Cardiac septum (tissue), 1 donor: ENCODE measurements at places on chromosomes 11 and 22. TPM values are rescaled to one million over a fixed set of nuclear protein-coding genes. Genes with fewer than 3 reads are reported as not detected.
A peak's percentile ranks its signal among the peaks of the same experiment; 100 is the strongest.

- no peak for DNase-seq
Measured at GRCh38 chr11:28104425-28104824, 3.5 kb downstream of the KIF18A start.

- DNase-seq = no peak
Measured at GRCh38 chr22:31247726-31248125, 35.6 kb downstream of the LIMK2 start.

DNA sequence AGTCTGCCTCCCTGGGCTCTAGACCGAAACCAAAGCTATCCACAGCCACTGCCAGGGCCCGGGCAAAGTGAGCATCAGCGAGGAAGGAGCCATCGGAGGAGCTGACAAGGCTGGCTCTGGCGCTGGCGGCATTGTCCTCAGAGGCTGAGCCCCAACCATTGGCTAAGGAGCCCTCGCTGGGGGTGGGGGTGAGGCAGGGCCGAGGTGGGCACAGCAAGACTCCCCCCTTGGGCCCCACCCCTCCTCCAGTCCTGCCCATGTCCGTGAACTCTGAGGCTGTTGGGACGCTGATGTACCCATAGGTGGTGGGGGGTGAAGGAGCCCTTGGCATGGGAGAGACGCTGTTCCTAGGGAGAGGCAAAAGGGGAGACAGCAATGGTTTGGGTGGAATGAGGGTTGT is 11.2 kb downstream of the ROBO4 start:
- peak; percentile 63 for DNase-seq

GRCh38 chr11:125494974-125495725 is 915 bp downstream of the FEZ1 start:
- DNase-seq = peak; percentile 74

DNA sequence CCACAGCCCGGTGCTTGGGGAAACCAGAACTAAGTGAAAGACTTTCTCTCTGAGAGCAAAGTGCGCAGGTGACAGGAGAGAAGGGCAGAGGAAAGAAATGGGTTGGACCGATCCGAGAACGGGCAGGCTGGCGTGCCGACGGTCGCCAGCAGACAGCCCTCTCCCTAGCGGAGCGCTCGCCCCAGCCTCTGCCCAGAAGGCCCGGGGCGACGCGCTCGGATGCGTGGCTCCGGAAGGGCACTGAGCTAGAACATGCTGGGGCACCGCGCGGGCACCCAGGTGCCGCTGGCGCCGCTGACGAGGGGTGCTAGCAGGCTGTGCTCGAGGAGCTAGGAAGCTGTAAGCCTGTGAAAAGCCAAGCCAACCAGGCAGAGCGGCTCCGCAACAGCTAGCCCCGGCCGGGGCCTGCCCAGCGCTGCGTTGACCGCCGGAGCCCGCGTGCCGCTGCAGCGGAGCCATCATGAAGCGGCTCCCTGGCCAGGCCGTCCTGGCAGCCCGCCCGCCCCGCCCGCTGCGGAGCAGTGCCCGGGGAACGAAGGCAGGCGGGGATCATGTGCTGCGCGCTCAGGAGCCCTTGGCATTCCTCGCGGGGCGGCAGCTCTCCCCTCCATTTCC is 22.1 kb upstream of the RRAS2 start:
- DNase-seq = peak; percentile 89

GRCh38 chr11:80144897-80145594 is 704.2 kb upstream of the TENM4 start:
- no peak for DNase-seq

DNA sequence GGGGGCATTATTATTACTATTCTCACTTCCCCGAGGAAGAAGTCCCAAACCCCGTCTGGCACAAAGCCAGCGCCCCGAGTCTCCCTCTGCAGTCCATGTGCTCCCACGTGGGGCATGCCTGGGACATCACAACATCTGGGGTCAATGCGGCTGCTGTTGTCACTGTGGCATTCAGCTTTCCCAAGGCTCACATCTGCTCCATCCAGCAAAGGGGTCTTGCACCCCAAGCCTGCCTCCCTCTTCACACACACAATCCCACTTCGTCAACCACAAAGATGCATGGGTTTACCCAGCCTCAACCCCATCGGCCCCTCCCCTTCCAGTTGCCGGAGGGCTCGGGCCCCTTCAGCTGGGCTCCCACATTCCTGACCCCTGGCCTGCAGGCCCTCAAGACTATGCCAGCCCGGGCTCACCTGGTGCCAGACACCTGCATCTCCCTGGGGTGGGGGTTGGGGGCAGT is 23.5 kb upstream of the RTN4R start:
- no peak for DNase-seq

GRCh38 chr11:33861941-33862589 is 29.8 kb downstream of the LMO2 start:
- no peak for DNase-seq

DNA sequence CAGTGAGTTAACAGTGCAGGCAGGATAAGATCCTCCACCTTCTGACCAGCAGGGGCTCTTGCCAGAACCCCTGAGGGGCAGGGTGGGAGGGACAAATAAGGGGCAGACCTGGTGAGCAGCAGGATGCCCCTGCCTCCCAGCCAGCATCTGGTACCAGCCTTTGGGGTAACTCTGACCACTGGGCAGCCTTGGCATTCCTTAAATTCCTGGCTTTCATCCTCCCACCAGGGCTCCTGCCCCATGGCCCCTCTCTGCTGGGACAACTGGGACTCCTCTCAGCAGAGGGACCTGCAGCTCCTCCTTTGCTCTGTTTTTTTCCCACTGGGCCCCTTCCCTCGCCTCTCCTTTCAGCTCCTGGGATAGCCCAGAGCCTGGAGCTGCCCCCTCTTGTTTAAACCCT is 98.0 kb upstream of the CD82 start:
- no peak for DNase-seq

- DNase-seq = no peak
Measured at GRCh38 chr22:42347281-42347824, 76.9 kb upstream of the TCF20 start.

DNA sequence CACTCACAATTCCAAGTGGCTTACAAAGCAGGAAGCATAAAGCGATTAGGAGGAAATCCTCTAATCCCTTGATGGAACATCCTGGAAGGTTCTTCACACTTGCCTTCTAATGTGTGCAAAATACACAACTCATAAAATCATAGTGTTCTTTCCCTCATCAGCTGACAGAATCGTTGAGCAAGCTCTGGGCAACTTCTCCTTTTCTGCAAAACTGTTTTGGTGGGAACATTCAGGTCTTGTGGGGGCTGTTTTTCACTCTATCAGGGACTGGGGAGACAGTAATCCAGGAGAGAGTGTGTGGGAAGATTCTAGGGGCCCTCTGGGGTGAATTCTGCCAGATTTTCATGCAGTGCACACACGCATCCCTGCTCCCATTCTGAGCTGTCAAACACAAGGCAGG is 53.2 kb downstream of the IRAG1 start:
- no peak for DNase-seq

DNA sequence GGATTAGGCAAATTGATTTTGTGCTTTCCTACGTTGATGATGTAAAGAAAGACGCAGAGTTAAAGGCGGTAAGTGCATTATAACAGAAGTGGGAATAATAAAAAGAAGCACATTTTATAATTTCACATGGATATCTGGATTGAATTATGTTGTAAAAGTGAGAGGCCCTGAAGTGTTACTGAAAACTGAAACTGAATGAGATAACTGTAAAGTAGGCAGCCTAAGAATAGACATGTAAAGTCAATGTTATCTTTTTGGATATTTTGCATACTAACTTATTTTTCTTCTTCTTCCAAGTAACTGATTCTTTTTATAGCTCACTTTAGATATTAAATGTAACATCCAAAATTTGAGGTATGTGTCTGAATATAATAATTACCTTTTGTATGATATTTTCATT is 28.3 kb downstream of the ANO5 start:
- no peak for DNase-seq

GRCh38 chr22:23800297-23801237 is 13.8 kb downstream of the SMARCB1 start:
- DNase-seq = no peak

DNA sequence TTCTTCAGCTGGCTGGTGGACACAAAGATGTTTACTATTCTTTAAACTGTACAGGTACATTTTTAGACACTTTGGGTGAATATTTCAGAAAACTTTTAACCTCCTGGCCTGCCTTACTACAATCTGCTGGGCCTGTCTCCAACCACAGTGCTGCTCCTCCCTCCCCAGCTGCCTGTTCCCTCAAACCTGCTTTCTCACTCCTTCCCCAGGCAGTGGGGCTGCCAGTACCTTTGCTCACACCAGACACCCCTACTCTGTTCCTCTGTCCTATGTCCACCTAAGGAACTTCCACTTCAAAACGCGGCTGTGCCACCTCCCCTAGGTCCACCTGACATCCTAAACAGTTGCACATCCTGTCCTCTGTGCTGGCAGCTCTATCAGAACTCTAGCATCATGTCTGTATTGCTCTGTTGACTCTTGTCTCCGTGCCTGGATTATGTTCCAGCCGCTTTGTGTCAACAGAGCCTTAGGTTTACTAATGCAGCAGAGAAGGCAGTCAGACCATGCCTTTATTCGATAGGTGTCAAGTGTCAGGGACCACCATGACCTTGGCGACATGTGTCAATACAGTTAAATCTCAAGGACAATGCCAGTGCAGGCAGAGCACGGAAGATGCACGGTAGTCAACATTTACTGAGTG is 13.4 kb downstream of the ZP1 start:
- no peak for DNase-seq

DNA sequence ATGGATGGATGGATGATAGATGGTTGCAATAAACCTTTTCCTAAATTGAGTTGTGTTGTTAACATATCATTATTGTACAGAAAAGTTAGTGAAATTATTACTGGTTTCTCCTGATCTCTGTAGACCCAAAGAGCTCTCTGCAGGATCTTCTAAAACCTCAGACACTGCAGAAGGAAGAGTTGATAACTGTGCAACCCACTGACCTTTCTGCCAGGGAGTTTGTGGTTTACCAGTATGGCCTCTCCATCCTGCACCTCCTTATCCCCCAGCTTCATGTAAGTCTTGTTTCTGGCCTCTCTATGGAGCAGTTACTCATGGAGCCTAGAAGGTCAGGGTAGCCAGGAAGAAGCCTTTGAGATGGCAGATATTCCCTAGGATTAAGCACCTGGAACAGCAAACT is 45.6 kb downstream of the BTG4 start:
- no peak for DNase-seq

DNA sequence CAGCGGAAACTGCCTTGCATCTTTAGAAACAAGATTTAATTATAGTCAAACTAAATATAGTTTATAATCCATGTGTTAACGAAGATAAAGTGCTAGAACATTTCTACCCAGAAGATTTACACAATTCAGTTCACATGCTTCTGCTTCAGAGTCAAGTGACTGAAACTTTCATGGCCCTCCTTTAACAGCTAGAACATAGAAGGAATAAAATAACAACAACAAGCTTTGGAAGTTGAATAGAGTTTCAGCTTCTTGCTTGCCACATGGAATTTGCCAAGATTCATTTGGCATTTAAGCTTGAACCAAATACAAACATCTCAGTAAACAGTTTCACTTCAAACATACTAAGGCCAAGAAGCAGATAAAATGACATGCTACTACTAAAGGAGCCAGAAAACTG is 676.3 kb upstream of the ANO3 start:
- DNase-seq = no peak

DNA sequence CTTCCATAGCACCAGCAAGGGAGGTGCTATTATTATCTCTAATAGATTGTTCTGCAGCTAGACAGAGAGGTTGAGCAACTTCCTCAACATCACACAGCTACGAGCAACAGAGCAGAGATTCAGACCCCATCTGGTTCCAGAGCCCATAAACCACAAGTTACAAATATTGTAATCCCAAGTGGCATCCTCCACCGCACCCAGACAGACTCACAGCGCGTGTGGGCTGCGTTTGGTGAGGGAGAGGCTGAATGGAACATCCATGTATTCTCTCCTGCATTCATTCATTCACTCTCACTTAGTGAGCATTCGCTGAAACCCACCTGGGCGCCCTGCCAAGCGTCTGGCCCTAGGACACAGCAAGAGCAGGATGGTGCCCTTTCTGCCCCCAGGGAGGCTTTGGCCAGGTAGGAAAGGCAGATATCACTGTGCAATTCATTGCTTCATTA is 33.5 kb downstream of the LIF start:
- no peak for DNase-seq

DNA sequence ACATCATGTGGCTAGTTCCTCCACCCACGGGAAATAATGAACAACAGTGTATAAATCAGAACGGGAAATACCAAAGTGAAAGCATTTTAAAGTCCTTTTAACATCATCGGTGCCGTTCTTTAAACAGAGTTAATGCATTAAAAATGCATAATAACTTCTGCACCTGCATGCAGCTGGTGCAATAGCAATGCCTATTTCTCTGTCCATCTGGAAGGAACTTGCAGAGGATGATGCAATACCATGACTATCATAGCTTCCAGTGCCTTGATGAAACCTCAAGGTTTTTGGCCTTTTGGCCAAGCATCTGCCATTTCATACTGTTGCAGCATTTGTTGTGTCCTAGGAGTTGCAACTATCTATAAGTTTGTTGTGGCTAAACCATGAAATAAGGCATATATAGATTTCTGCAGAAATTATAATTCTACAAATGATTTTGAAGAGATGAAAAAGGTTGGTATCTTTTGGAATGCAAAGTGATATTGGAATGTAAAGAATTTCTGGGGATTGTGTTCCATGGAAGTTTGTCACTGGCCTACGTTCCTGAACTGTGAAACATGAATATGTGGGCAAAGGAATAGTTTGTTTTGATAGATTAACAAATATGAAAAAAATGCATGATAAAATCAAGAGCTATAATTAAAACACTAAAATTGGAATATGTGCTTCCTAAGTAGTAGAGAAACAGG is 9.8 kb upstream of the EIF3F start:
- no peak for DNase-seq

DNA sequence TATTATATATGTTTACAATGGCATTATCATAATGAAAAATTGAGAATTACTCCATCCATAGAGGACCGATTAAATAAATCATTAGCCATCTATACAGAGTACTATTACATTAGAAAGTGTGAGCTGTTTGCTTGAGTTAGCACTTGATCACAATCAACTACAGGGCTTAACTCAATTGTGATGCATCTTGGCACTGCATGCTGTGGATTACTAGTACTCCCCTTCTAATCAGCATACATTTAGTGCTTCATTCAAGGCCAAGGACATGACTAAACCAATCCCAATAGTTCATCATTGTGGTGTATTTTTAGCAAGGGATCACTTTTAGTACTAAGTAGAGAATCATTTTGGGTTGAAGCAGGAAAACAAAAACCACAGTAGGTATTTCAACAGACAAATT is 23.5 kb upstream of the ARHGAP42 start:
- no peak for DNase-seq

- DNase-seq = no peak
Measured at GRCh38 chr22:19892257-19892879, 37.7 kb upstream of the GNB1L start.

- no peak for DNase-seq
Measured at GRCh38 chr22:21797444-21798221, 62.0 kb upstream of the YPEL1 start.

- DNase-seq = no peak
Measured at GRCh38 chr22:17853073-17853472, 78.8 kb upstream of the BID start.

The ART5 gene
- total RNA-seq = 1.4 TPM

The OR8D4 gene
- not detected for total RNA-seq

The RNF141 gene
- total RNA-seq = 36.8 TPM

The PIH1D2 gene
- 2.0 TPM for total RNA-seq

The RIC3 gene
- total RNA-seq = 14.3 TPM

The APOA5 gene
- total RNA-seq = not detected
